ENCODE measurements at places on chromosomes 1 and 21.

DNA sequence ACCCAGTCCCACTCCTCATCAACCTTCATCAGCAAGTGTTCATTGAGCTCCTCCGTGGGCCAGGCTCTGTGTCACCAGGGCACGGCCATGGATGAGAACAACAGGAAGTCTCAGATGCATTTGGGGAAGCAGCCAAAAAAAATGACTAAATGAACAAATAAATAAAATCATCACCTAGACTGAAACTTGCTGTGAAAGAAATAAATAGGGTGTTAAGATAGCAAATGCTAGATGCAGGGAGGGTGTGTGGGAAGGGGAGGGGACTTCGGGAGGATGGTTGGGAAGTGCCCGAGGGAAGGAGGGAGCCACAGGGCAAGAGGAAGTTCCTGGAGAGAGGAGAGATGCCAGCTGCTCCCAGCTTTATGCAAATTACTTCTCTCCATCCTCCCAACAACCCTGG, 696.7 kb downstream of the PTPRU start:
- DNase-seq: no peak

DNA sequence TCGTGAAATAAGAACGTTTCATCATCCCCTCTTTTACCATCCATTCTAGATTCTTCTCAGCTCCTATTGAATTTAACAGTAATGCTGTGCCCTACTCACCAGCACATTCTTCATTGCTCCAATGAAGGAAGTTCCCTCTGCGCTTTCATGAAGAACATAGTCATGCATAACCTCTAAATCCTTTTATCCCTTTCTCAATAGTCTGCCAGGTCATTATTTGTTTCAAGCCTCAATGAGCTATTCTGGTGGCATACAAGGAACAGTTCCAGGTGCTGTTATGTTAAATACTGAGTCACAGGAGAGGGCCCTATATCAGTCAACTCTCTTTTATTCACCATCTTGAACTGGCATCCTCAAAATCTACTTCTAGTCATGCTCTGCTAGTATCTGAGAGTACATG, 381.0 kb downstream of the GPATCH2 start:
- no peak for DNase-seq

GRCh38 chr1:151508833-151509232, 2.4 kb upstream of the CGN start:
- no peak for DNase-seq

GRCh38 chr21:27388825-27389224, 421.9 kb upstream of the ADAMTS5 start:
- no peak for DNase-seq
